ENCODE measurements at places on chromosomes 11 and 22.

DNA sequence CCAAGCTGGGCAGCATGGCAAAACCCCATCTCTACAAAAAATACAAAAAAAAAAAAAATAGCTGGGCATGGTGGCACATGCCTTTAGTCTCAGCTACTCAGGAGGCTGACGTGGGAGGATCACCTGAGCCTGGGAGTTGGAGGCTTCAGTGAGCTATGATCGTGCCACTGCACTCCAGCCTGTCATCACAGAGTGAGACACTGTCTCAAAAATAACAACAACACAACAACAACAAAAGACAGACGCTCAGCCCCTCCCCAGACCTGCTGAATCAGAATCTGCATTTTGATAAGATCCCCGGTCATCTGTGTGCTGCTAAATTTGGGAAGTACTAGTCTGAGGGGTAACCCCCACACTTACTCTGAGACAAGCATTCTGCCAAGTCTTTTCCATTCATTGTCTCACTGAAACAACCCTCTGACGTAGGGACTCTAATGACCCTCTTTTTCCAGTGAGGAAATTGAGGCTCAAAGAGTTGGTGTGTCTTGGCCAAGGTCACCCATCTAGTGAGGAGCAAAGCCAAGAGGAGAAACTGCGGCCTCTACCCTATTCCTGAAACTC lies 7.5 kb downstream of the NEFH start:
- no peak for DNase-seq

- DNase-seq, result no peak
These were observed 256.5 kb downstream of the GUCY1A2 start for GRCh38 chr11:106761745-106762144.

DNA sequence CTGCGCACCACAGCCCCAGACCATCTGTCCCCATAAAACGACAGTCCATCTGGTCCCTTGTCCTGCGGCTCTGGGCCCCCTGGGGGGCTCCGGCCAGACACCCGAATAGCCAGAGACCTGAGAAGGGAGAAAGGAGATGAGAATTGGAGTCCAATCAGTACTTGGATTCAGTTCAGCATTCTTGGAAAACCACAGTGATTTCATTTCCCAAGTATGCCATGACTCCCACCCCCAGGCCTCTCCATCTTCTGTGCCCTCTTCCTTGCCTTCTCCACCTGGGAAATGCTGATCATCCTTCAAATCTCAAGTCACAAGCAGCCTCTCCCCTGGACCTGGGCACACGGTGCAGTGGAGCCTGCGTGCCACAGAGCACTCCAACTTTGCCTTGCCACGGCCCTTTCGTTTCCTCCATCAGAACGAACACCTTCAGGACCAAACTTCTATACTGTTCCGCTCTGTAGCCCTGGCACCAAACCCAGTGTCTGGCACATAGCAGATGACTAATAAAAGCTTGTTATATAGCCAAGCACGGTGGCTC lies 10.9 kb upstream of the MFNG start:
- DNase-seq, result no peak

- no peak for DNase-seq
These were observed 71.5 kb upstream of the USP47 start for GRCh38 chr11:11770296-11770695.

- no peak for DNase-seq
These were observed 27.8 kb downstream of the YWHAH start for GRCh38 chr22:31972180-31972579.

DNA sequence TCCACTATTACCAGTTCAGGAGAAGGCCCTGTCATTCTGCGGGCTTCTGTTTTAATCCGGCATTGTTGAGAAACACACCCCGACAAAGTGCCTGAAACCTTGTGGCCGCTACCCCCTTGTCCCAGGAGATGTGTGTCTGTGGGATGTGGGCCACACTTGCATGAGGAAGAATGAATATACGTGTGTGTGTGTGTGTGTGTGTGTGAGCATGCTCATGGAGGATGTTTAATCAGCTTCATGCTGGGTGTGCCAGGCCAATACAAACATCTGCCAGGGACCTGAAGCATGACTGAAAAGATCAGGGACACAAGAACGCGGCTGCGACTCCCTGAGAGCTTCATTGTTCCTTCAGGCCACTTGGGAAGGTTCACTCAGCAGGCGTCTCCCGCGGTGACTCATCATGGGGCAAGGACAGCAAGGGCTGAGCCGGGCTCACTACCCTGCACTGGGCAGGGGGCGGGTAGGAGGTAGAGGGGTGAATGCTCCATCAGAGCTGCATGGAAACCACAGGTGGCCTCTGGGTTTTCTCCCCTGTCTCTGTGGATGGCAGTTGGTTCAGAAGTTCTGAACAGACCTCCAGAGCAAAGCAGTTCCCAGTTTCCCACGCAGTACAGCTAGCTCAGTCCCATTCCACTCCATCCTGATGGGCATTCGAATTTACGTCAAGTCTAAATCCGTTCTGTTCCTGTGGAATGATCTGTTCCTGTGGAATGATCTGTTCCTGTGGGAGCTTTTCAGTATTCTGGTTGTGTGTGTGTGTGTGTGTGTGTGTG lies 7.0 kb upstream of the MALAT1 start:
- peak; percentile 64 for DNase-seq

GRCh38 chr11:48004456-48004855 lies 24.1 kb downstream of the PTPRJ start:
- DNase-seq, result no peak

DNA sequence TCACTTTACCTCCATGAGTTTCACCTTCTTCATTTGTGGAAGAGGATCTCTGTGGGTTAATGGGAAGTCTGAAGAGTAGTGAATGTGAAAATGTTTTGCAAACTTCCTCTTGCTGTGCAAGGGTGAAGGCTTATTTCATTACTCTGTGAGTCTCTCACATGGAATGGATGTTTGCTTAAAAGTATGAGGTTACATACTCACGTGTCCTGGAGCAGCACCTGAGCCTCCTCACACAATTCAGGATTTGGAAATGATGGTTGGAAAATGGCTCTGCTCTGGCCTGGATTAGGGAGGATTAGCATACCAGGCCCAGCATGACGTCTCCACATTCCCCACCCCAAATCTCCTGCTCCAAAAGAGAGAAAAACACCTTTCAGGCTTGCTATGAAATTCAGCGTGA lies 4.8 kb downstream of the GRAMD1B start:
- DNase-seq, result no peak

- DNase-seq, result no peak
These were observed 167.6 kb upstream of the SYT13 start for GRCh38 chr11:45453721-45454120.

- no peak for DNase-seq
These were observed 667.0 kb downstream of the NTM start for GRCh38 chr11:132037467-132037862.

- no peak for DNase-seq
These were observed 8.9 kb downstream of the OR5D16 start for GRCh38 chr11:55847453-55847852.

DNA sequence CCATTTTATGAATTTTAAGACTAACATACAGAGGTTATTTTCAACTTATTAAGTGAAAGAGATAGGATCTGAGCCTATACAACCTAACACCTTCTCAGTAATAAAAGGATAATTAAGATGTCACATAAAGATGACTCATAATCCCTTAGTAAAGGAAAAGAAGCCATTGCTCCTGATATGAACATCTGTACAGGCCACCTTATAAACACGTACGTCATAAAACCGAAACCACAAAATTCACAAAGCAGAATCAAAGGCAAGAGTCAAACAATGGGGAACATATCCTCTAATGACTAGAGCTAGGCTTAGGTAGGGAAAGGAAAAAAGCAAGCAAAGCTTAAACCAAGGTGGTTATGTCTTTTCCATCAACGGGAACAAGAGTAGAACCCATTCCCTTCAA lies 103.5 kb downstream of the KCNA4 start:
- no peak for DNase-seq

GRCh38 chr11:87366346-87366745 lies 328.6 kb downstream of the TMEM135 start:
- no peak for DNase-seq

DNA sequence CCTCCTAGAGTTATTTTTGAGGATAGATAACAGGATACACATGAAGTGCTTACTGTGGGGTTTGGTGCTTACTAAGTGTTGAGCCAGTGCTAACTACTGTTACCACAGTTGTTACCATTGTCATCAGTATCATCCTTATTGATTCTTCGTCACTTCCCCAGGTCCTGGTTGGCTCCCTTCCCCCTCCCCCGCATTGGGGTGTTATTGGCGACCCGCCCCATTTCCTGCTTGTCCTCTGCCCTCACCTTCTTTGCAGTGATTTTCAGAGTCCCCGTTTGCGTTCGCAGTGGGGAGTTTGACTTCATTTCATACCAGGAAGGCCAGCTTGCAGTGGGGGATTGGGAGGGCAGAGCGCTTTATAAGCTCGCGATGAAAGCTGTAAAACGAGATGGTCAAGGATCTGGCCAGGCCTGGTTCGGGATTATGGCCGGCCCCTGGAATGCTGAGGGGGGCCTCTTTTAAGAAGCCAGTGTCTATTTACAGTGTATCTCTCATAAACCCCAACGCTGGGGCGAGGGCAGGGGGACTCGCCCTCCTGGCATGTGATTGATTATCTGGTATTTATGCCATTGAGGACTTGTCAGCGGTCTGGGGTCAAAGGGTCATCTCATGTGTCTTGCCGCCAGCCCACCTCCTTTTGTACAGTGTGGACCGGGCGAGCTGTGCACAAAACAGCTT lies 84.6 kb upstream of the NNMT start:
- no peak for DNase-seq

DNA sequence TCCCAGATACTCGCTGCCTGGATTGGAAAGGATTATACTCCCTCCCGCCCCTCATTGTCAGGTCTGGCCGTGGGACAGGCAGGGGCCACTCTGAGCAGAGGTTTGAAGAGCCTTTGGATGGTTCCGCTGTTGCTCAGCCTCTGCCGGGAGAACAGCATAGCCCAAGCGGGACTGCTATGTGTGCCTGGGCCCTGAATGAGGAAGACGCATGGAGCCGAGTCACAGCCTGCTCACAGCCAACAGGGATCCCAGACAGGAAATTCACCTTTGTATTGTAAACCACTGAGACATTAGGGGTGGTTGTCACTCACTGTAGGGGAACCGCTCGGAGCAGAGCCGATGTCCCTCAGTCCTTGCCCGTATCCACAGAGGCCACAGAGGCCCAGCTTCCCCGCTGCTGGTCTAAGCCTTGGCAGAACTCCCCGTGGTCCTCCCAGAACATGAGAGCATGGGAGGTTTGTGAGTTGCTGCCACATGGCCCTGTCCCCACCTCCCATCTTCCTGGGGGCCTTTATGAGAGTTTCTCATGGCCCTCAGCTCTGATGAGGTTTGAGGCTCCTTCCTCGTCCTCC lies 10.7 kb upstream of the FAM118A start:
- DNase-seq, result no peak

- DNase-seq, result no peak
These were observed 7.7 kb downstream of the CHST1 start for GRCh38 chr11:45657496-45658260.

DNA sequence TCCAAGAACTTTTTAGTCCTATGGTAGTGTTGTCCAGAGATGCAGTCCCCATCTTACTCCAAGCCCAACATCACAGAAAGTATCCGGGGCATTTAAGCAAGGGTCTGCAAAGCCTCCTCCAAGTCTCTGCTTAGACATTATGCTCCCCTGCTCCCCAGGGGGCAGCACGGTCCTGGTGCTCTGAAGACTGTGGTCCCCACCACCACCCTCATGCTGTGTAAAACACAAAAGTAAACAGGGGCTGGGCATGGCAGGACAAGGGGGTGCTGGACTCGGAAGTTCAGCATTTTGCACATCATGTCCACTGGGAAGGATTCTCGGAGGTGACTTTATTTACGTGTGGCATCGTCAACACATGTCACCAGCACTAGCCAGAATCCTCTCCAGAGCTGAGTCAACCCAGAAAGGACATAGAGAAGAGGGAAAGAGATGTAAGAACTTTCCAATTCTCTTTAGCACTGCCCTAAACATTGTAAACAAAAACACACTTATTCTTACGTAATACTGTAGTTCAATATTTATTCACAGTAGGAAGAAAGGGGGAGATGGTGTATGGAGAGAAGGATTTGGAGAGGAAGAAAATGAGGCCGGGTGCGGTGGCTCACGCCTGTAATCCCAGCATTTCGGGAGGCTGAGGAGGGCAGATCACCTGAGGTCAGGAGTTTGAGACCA lies 37.7 kb downstream of the TCIRG1 start:
- no peak for DNase-seq

GRCh38 chr11:65868076-65868667 lies 4.4 kb downstream of the EFEMP2 start:
- no peak for DNase-seq

- DNase-seq, result no peak
These were observed 56.5 kb upstream of the NAV2 start for GRCh38 chr11:19656140-19656541.

DNA sequence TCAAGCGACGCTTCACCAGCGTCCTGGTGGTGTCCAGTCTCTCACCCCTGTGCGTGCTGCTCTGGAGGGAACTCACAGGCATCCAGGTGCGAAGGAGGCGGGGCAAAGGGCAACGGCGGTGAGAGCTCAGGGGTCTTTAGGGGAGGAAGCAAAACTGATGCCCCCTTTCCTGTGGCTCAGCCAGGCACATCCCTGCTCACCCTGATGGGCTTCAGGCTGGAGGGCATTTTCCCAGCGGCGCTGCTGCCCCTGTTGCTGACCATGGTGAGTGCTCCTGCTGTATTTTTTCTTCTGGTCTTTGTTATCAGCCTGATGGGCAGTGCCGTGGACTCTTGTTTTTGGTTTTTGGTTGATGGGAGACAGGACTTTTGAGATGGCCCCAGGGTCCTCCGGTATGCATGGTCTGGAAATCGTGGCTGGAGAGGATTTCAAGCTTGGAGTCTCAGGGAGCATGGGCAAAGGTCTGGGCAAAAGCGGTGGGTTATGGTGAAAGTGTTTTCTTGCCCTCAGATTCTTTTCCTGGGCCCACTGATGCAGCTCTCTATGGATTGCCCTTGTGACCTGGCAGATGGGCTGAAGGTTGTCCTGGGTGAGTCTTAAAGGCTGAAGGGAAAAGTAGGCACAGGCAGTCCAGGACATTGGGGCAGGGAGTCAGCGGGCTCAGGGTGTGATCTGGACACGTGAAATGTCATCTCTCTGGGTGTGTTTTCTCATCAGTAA lies 695 bp downstream of the RCE1 start:
- peak; percentile 8 for DNase-seq

GRCh38 chr11:94972700-94973098 lies 657 bp downstream of the CWC15 start:
- DNase-seq, result no peak

- no peak for DNase-seq
These were observed 100.4 kb upstream of the DDI1 start for GRCh38 chr11:103936059-103936458.

DNA sequence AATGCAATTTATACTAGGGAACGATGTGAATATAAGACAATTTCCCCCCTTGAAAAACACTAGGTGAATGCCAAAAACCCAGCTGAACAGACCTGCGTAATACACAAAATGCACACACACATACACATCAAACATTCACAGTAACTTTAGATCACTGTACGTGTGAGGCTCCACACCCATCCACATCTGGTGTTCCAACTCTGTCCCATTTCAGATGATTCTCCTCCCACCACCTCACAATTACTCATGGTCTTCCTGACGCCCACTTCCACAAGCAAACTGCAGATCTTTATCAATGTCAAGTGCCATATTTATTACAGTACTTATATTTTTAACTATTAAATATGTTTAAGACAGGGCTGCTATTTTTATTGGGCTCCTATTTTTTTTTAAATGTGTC lies 57.8 kb upstream of the TENM4 start:
- DNase-seq, result no peak
